Osteoblast (primary cell): ENCODE measurements at places on chromosomes 6 and 20. TPM values are rescaled to one million over a fixed set of nuclear protein-coding genes. Genes with fewer than 3 reads are reported as not detected.

The SCRT2 gene
- not detected in 2 replicates for total RNA-seq

The ZNF165 gene
- 0.36 and 1.2 TPM in 2 replicates for total RNA-seq

The RBL1 gene
- 8.8 and 9.8 TPM in 2 replicates for total RNA-seq

The THBS2 gene
- total RNA-seq: 1,102 and 1,498 TPM in 2 replicates

The FNDC11 gene
- under 0.01 TPM in 1 of 2 replicates, not detected in the other for total RNA-seq

- no peaks in the 10 kb centered on the region for H3K4me1 ChIP-seq
- no peak overlapping the region for H3K27ac ChIP-seq
- H3K4me3 ChIP-seq: no peak overlapping the region
- H3K27me3 ChIP-seq: no peaks in the 10 kb centered on the region
Observed at GRCh38 chr6:154358019-154358545, 1.5 kb upstream of the IPCEF1 start.

DNA sequence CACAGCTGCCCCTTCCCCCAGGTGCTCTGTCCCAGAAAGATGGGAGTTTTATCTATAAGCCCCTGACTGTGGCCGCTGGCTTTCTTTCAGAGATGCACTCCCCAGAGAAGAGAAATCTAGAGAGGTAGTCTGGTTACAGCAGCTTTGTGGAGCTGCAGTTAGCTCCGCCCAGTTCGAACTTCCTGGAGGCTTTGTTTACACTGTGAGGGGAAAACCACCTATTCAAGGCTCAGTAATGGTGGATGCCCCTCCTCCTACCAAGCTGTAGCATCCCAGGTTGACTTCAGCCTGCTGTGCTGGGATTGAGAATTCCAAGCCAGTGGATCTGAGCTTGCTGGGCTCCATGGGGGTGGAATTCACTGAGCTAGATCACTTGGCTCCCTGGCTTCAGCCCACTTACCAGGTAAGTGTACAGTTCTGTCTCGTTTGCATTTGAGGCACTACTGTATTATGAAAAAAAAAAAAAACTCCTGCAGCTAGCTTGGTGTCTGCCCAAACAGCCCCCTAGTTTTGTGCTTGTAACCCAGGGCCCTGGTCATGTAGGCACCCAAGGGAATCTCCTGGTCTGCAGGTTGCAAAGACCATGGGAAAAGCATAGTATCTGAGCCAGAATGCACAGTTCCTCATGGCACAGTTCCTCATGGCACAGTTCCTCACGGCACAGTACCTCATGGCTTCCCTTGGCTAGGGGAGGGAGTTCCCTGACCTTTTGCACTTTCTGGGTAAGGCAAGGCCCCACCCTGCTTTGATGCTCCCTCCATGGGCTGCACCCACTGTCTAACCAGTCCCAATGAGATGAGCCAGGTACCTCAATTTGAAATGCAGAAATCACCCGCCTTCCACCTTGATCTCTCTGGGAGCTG, 275.0 kb downstream of the CENPW start:
- no peak overlapping the region for H3K4me3 ChIP-seq
- DNase-seq: no peak

- no peak overlapping the region for H3K27ac ChIP-seq
- no peaks in the 10 kb centered on the region for H3K36me3 ChIP-seq
- DNase-seq: no peak
- no peaks in the 10 kb centered on the region for H3K4me1 ChIP-seq
- no peak overlapping the region for H3K4me3 ChIP-seq
Observed at GRCh38 chr6:70225055-70225454, 77.8 kb downstream of the COL9A1 start.

DNA sequence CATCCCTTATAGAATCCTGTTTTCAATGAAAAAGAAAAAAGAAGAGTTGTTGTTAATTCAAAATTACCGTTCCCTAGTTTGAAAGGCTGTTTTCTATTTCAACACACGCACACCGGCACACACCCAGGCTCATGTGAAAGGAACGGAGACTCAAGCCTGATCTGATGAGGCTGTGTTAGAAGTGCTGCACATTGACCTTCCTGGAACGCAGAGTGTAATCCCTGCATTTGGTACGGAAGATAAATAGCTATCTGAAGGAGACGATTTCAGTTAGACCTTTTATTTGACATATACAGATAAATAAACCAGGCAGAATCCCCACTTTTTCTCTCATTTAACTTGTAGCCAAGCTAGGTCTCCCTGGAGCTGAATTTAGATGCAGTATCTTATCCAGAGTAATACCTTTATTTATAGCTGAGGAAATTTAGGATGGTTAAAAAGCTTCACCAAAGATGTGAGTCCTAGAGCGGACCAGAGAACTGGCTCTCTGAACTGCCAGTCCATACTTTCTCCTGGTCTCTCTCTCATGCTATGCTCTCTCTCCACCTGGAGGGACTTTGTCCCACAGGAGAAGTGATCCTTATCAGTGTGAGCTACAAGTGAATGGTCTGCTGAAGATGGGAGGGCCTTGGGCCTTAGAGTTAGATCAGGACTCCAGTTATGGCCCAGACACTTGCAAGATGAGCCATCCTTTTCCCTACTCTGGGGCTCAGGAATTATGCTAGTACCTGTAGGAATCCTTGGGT, 30.6 kb downstream of the MAP3K4 start:
- H3K27me3 ChIP-seq: no peaks in the 10 kb centered on the region
- H3K4me1 ChIP-seq: peaks cover 12% of the 10 kb centered on the region
- no peaks in the 10 kb centered on the region for H3K36me3 ChIP-seq
- H3K27ac ChIP-seq: no peak overlapping the region

- H3K36me3 ChIP-seq: no peaks in the 10 kb centered on the region
- no peak overlapping the region for H3K27ac ChIP-seq
Observed at GRCh38 chr6:157620944-157621343, 202.1 kb upstream of the SNX9 start.
